ENCODE measurements at places on chromosomes 16 and 17.

GRCh38 chr16:73887911-73888310 is 408.7 kb upstream of the PSMD7 start:
- no peak for DNase-seq

DNA sequence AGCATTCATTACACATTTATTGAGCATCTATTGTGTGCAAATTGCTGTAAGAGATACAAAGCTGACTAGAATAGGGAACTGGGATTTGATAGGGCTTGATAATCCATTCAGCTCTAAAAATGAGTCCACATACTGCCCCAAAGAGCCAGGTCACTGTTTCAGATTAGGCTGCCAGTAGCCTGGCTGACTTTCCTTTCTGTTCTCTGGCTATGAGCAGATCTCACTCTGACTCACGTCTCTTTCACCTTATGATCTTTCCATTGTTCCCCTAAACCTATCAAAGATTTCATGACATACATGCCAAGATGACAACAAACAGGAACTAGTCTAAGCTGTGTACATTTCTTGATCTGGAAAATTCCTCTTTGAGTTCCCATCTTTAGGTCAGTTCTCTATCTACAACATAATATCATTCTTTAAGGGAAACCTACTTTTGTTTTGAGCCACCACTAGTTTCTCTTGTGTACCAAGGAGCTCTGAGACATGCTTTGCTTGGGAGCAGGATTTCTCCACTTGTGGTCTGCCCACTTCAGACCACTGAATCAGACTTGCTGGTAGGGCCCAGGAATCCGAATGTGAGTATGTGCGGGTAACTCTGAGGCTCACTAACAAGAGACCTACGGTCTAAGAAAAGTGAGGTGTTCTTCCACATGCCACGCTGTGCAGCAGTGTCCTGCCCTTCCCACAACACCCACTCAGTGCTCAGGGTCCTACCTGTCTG is 40.9 kb upstream of the ICAM2 start:
- no peak for DNase-seq

DNA sequence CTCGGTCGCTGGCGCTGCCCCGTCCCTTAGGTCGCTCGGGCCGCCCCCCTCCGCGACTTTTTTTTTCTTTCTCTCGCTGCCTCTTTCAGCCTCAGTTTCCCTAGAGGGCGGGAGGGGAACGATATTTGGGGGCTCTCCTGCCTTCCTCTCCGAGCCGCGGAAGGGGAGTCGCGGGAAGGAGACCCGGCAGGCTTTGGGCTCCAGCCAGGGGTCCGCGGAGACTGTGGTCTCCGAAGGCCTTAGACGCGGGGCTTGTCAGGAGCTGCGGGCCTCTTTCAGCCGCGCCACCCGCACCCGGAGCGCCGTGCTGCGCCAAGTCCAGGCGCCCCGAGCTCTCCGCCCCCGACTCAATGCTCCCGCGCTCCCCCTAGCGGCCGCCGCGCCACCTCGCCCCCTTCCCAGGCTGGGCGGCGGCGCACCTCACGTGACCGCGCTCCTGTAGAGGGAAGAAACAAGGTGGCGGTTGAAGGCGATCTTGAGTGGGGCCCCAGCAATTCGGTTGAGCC is at the start of gene LRRC37B:
Gene LRRC37B (plus strand): TSS at position 427 of the 506 bp plus-strand sequence. CDS start 14,010 bp downstream, outside the sequence.
- DNase-seq: peak; percentile 76

GRCh38 chr17:79619636-79620206 is 8.9 kb upstream of the RBFOX3 start:
- DNase-seq: no peak

- DNase-seq: no peak
These were observed 116.3 kb downstream of the AMFR start for GRCh38 chr16:56309008-56309407.

DNA sequence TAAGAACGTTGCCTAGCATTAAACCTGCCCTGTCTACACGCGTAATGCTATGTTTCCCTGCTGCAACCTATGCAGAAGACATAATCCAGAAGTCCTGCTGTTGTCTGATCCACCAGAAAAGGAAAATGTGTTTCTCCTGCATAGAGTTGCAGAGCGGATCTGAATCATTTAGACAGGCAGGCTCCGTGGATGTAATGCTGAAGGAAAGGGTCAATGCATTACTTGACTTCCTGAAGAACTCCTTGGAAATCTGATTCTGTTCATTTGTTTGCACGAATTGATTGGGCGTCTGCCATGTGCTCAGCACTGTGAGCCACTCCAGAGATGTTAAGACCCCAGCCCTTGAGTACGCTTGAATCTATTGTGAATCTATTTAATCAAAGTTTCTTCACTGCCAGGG is 83.4 kb downstream of the FOXL1 start:
- DNase-seq: peak; percentile 63

DNA sequence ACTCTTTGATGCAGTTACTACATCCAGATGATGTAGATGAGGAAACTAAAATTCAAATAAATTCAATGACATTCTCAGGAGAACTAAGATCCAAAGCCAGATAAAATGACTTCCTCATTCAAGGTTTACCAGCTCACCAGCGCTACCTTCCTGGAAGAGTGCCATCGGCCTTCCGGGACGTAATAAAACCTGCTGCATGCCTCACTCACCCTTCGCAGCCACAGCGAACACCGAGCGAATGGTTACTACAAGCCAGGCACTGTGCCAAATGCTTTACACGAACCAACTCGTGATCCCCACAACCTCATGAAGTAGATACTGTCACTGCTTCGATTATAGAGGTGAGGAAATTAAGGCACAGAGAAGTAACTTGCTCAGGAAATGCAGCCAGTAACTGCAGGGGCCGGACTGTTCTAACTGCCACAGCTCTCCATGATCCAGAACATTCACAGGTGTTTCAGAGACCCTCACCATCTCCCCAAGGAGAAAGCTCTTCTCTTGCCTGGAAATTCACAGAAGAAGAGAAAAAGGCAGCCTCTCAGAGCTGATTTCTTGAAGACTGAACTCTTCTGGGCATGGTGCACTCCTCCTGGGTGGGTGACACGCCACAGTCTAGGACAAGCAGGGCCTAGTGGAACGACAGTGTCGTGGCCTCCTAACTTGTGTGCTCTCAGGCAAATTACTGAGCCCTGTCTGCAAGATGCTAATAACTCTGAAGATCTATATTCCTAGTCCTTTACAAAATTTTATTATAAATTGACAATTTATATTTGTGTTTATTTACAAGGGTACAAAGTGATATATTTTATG is 46.8 kb downstream of the HIC1 start:
- peak; percentile 48 for DNase-seq

DNA sequence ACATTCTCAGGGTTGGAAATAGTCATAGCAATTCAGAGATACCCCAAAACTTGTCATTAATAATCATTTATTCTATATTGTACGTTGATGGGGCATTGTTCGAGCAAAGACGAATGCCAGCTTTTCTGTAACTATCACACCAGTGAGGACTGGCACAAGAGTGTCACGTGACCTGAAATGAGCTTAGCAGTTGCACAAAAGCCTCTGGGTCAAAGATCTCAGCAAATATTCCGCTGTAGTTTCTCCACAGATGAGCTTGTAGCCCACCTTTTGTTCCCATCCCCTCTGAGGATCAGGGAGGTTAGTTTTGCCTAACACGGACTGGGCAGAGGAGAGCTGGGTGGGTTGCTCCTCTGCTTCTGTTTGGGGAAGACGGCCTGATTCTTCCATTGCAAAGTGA is 18.2 kb downstream of the IRX3 start:
- no peak for DNase-seq

DNA sequence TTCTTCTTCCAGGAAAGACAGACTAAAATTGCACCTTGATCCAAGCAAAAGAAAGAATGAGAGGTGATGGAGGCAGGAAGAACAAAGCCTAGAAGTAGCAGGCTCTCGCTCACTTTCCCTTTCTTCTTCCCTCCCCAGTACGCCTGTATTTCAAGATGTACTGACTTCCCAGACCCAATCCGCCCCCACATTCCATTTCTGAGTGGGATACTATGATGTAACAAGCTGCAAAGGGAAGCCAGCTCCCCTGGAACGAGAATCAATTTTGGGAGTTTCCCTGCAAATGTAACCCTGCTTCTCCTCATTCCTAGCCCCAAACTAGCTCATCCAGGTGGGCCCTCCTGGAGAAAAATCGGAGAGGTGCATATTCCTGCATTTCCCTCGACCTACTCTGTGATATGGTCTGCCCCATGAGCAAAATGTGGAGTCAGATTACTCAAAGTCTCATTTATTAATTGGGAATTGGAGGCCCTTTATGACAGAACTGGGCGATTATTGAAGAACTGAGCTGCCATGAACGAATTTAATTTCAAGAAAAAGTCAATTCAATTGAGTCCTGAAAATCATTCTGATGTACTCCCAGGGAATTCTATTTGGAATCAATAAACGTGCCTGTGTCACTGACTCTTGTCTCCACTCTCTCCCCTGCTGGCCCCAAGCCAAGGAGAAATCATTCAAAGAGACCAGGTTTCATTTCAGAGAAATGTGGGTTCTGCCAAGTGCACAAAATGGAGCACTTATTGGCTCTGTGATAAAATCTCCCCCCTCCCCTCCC is 398.9 kb downstream of the SHISA9 start:
- DNase-seq: no peak

- DNase-seq: no peak
These were observed 5.4 kb upstream of the DRC7 start for GRCh38 chr16:57688987-57689761.

- no peak for DNase-seq
These were observed 13.8 kb downstream of the UNC13D start for GRCh38 chr17:75830164-75831031.

GRCh38 chr17:64337676-64338075 is 53.0 kb downstream of the PECAM1 start:
- DNase-seq: no peak

- DNase-seq: peak; percentile 32
These were observed 579.3 kb upstream of the CDH8 start for GRCh38 chr16:62615526-62615925.

- DNase-seq: no peak
These were observed 2.1 kb downstream of the ITGB4 start for GRCh38 chr17:75723171-75723930.

DNA sequence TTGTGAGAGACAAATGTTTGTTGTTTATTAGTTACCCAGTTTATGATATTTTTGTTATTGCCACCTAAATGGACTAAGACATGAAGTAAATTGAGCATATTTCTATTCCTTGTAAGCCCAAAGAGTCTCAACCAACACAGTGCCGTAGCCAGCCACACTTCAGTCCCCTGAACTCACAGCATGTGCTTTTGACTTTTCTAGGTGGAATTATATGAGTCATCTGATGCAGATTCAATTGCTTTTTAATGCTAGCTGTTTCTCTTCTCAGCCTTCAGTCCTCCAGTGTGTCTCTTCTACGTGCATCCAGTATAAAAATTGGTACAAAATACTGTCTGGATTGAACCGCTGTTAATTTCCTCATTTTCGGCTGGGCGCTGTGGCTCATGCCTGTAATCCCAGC is 39.0 kb downstream of the IQCK start:
- peak; percentile 19 for DNase-seq

DNA sequence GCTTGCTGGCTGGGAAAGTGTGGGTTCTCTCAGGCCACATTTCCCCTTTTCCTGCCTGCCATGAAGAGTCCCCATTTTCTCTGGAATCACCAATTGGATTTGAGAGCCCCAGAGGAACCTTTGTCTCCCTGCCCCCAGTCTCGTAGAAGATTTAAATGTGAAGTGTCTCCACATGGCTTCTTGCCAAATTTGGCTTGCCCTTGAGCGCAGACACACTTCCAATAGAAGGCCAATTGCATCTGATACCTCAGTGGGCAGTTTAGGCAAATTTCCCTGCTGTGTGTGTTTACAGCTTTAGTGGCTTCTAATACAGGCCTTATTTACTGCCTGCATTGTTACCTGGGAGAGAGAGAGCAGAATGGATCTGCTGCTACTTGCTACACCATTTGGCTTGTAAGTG is 29.7 kb downstream of the CDK5R1 start:
- no peak for DNase-seq

- DNase-seq: peak; percentile 66
These were observed 35.5 kb downstream of the UBN1 start for GRCh38 chr16:4882633-4883285.

DNA sequence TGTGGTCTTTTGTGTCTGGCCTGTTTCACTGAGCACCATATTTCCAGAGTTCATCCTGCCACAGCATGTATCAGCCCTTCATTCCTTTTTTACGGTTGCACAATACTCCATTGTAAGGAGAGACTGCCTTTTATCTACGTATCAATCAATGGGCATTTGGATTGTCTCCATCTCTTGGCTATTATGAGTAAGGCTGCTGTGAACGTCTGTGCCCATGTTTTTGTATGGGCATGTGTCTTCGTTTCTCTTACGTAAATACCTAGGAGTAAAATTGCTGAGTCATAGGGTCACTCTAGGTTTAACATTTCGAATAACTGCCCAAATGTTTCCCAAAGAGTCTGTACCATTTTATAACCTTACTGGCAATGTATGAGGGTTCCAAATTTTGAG is 202.8 kb upstream of the FOXF1 start:
- no peak for DNase-seq

DNA sequence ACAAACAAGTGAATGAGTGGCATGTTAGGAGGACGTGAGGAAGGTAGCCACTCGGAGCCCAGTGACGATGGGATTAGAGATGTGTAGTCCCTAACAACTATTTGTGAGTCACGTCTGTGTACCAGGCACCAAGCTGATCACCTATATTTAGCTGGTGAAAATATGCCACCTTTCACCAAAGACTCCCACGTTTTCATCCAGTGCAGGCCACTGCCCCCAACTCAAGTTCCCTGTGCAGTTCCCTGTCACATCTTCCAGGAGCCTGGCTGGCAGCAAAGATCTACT is 67.2 kb downstream of the TOM1L2 start:
- no peak for DNase-seq

- no peak for DNase-seq
These were observed 26.7 kb downstream of the SMIM36 start for GRCh38 chr17:55484575-55484974.

DNA sequence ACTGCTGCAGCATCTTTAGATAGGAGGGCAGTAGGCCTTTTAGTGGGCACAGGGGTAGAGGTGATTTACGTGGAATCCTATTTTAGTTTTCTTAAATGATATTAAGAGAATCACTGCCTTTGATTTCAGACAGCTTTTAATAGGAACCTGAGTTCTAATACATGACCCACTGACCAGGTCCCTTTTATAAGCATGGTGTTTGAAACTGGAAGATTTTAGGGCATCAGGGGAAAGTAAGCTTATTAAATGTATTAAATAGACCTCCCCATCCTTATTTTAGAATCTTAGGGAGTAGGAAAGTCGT is 2.0 kb downstream of the MSL1 start:
- DNase-seq: no peak

GRCh38 chr17:56974055-56974454 is 3.9 kb upstream of the SCPEP1 start:
- no peak for DNase-seq

- peak; percentile 36 for DNase-seq
These were observed 55.1 kb downstream of the ATP2C2 start for GRCh38 chr16:84423416-84423837.

DNA sequence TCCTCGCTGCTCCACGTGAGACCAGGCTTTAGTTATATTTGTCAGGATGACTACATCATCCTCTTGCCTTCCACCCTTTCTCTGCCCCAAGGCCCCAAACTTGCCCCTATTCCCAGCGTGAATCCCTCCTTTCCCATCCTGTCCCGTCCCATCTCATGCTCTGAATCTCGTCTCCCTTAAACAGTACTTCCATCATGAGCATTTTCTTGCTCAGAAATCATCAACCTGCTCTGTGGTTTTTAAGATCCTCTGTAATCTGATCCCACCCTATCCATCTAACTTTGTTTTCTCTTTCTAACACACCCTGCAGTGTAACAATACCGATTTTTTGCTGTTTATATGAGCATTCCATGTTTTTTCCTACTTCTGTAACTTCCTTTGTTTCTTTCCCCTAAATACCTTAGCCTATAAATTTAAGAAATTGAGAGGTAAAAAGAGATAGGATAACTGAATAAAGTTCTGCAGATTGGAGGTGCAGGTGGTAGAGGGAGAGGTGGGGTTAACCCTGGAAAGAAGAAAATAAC is 39.7 kb downstream of the MRTFB start:
- no peak for DNase-seq

Measured in fibroblast of skin of right biceps (primary cell).